ENCODE measurements at places on chromosomes 11 and 22.

GRCh38 chr11:73359930-73360742 is 16.1 kb upstream of the RELT start:
- DNase-seq: no peak

GRCh38 chr11:66334605-66335442 is 1.4 kb downstream of the RIN1 start:
- DNase-seq: no peak

- no peak for DNase-seq
Observed at GRCh38 chr11:61378713-61379313, 13.6 kb upstream of the TMEM216 start.

DNA sequence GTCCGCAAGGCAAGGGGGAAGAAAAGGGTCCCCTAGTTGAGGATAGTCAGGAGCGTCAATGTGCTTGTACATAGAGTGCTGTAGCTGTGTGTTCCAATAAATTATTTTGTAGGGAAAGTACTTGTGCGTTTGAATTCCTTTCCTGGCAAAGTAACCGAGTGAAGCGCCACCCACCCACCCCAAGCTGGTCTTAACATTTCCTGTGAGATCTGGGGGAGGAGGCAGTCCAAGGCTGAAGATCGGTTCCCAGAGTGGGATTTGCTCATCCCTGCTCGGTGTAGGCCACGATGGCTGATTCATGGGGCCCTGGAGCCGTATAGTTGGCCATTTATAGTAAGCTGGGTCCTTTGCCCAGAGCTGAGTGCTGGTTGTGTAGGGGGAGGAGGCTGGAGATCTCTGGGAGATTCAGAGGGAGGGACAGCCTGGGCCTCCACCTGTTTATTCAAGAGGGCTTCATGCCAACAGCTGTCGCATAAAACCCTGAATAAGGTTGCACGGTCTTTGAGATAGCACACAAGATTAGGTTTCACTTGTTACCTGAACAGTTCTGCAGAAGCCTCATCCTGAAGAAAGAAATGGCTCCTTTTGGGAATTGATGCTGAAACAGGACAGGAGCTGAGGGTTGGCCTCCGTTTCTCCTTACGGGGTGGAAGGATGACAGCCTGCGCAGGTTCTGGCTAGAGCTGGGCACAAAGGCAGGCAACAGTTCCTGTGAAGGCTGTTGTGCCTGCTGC is 2.4 kb downstream of the ATF4 start:
- no peak for DNase-seq

- no peak for DNase-seq
Observed at GRCh38 chr11:74014880-74015279, 6.0 kb upstream of the UCP3 start.

DNA sequence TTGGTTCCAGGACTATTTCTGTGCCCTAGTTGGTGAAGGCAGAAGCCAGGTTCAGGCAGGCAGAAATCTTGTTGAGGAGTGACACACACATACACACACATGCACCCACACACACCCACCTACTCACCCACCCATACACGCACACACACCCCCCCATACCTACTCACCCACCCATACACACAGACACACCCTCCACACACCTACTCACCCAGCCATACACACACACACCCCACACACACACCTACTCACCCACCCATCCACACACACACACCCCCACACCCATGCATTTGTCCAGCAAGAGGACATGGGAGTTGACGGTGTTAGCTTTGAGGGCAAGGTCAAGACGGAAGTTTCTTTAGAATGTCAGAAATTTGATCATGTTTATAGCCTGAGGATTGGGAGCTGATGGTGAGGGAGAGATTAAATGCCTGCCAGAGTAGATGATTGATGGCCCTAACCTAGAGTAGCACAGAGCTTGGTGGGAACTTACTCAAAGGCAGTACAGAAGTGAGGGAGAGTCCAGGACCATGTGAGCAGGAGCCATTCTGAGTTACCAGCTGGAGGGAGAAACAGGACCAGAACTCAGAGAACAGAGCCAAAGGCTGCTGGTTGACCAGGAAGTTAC is 68.9 kb downstream of the CYB5R2 start:
- DNase-seq: no peak

Data from omental fat pad (tissue), 4 donors.